Stimulated activated CD4-positive, alpha-beta T cell treated with anti-CD3 and anti-CD28 coated beads, Interleukin-12 subunit alpha, Interleukin-12 subunit beta, amount 100 ng/mL, for 4 hours (primary cell): ENCODE measurements at places on chromosomes 13 and 19.

DNA sequence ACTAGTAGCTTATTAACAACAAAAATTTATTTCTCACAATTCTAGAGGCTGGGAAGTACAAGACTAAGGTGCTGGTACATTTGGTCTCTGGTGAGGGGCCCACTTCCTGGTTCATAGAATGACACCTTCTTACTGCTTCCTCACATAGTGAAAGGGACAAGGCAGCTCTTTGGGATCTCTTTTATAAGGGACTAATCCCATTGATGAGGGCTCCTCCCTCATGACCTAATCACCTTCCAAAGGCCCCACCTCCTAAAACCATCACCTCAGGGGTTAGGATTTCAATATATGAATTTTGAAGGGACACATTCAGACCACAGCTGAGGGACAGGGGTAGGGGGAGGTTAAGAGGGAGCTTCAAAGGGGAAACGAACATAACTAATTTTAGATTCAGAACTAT lies 20.3 kb downstream of the SPART start:
- no peak for DNase-seq

- DNase-seq, result no peak
These were observed 59.5 kb downstream of the TNFSF11 start for GRCh38 chr13:42633495-42633894.

DNA sequence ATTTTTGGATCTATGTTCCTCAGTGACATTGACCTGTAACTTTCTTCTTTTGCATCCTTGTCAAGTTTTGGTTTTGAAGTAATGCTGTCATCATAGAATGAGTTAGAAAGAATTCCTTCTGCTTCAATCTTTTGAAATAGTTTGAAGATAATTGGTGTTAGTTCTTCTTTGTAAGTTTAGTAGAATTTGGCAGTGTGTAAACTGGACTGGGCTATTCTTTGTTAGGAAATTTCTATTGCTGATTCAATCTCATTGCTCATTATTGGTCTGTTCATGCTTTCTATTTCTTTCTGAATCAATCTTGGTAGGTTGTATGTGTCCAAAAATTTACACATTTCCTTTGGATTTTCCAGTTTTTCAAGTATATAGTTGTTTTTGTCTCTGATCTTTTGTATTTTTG lies 101.7 kb upstream of the SPRY2 start:
- no peak for DNase-seq

DNA sequence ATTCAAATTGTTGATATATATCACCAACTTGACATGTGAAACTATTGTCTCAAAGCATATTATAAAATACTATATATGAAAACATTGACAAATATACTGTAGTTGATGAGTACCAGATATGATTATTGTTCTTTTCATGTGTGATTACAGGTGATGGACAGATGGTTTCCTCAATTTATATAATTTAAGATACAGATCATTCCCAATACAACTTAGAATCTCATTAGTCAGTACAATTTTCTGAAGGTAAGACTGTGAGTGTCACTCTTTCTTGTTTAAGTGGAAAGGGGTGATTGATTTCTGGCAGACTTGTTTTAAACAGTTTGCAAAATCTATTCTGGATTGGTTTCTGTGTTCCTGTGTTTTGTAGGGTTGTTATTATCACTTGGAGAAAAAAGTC lies 498.8 kb downstream of the IRS2 start:
- no peak for DNase-seq
